ENCODE measurements at places on chromosomes 5 and 9.

GRCh38 chr9:93058355-93059010, at the start of gene SUSD3:
SUSD3 (plus strand) TSS chr9:93058701; CDS start chr9:93058743, 42 bp downstream.
- peak; percentile 58 for DNase-seq

DNA sequence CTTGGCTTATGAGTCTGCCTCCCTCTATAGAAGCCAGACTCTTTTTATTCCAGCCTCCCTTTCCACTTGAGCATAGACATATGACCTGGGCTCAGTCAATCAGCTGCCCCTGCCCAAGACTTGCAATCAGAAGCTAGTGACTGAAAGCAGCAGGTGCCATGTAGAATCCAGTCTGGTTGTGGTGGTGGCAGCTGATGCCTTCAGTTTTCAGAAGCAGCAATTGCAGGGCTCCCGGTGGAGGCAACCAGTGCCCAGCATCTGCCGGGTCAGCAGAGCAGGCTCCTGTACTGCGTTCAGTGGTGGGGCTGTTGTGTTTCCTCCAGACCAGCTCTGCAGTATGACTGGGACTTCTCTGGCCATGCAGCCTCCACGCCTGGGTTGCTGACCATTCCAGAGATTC, 53.9 kb upstream of the PALM2AKAP2 start:
- no peak for DNase-seq

DNA sequence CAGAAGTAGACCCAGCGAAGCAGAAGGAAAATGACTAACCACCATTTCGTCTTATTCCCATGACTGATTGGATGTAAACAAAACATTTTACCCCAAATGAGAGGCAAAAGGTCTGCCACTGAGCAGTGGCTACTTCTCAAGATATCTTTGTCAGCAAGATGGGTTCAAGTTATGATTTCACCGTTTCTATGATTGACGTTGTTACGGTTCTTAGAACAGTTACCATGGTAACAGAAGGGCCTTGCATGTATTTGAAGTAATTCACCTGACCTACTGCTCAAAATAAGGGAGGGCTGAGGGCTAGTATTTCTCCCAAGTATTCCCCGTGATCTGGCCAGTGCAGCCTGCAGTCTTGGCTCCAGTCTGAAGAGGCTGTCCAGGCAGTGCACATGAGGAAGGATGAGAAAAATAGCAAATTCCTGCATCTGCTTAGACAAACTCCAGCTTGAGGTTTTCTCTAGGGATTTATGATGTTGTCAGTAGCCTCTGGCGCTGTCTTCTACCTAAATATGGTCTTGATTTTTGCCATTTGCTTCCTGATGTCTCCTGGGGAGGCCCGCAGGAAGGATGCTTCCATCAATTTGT, 372.7 kb downstream of the TMEM38B start:
- no peak for DNase-seq

DNA sequence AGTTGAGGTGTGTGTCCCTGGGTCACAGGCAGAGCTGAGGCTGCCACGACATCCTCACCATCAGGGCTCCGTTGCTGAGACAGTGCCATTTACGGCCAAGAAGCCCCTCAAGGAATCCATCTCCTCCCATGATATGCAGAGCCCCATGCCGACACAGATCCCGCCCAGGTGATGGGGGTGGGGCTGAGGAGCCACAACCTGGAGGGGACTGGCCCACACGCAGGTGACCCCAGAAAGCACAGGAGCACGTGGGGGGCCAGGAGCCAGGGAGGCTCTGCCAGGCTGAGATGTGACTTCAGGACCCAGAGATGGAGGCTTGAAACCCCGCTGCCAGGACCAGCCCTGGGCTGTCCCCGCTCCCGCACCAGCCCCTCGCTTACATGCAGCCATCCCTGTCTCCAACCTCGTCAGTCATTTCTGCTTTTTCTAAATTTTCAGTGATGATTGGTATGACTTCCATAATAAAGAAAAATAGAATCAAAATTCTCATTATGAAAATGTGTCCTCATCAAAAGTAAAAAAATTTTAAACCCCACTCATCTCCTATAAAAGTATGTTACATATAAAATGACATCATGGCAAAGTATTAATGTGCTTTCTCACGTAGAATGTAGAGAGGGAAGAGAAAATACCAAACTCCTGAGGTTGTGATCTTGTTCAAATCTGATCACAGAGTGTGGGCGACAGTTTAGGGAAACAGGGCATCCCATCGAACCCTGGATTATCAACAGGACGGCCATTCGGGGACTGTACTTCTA, 98.0 kb upstream of the SARDH start:
- no peak for DNase-seq

- no peak for DNase-seq
Measured at GRCh38 chr9:16206518-16206917, 653.7 kb downstream of the CCDC171 start.

GRCh38 chr9:134317790-134318414, 8.4 kb upstream of the RXRA start:
- DNase-seq: no peak

DNA sequence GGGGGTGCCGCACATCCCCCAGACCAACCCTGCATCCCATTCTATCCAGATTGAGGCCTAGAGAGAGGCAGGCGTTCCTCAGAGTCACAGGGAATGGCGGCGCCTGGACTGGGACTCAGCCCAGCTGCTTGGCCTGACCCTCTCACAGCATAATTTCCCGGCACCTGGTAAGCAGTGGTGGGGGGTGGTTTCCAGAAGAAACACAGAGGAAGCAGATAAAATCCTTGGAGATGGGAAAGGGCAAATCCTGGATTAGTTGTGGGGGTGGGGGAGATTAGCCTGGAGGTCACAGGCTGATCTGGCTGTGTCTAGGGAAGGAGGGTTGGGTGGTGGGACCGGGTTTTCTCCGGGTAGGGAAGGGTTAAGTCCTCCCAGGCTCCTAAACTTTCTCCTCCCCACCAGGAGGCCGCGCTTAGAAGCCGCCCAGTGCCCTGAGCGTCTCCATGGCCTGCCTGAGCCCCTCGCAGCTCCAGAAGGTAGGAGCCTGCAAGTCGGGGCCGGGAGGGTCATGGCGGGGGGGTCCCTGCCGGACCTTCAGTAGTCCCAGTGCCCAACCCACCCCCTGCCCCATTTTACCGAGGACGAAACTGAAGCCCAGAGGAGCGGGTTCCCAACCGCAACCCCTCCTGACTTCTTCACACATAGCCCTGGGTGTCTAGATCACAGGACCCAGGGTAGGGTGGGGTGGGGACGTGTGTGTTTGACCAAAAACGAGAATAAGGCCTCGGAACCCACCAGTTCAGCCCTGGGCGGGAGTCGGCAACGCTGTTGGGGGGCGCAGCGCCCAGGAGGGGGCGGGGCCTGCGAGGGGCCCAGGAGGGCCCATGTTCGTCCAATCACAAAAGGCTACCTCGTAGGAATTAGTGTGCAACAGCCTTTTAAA, 1.3 kb downstream of the PHYHD1 start:
- peak; percentile 88 for DNase-seq

- DNase-seq: no peak
Measured at GRCh38 chr5:45260292-45260691, 435.9 kb downstream of the HCN1 start.

DNA sequence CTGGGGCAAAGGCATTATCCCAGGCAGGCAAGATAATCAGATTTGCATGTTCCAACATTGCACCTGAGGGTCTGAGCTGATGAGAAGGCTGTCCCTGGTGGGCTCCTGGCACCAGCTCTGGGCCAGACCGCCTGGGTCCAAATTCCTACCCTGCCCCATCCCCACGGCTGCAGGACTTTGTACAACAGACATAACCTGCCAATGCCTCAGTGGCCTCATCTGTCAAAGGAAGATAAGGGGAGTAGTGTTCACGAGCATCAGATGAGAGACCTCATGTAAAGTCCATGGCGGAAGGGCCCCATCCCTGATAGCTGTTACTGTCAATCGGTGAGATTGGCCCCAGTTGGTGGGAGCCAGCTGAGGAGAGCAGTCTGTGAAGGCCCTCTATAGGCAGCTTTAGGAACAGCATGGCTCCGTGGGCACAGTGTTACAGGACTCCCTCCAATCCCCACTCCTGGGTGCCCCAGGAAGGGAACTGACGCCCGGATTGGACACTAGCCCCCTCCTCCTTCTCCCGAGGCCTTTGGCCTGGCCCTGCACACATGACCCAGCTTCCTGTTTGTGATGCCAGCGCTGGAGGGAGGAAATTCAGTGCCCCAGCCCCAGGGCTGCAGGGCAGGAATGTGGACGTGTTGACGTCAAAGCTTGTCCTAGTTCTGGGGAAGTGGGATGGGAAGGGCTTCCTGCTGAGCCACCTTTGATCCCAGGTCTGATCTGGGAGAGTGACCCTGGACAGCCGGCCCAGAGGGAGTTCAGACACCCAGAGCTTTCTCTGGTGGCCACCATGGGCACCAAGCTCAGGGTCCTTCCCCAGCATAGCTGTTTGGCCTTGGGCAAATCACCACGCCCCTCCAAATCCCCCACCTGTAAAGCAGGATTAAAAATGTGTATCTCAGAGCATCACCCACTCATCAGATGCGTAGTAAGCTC, 56.2 kb downstream of the DUSP1 start:
- DNase-seq: peak; percentile 65

DNA sequence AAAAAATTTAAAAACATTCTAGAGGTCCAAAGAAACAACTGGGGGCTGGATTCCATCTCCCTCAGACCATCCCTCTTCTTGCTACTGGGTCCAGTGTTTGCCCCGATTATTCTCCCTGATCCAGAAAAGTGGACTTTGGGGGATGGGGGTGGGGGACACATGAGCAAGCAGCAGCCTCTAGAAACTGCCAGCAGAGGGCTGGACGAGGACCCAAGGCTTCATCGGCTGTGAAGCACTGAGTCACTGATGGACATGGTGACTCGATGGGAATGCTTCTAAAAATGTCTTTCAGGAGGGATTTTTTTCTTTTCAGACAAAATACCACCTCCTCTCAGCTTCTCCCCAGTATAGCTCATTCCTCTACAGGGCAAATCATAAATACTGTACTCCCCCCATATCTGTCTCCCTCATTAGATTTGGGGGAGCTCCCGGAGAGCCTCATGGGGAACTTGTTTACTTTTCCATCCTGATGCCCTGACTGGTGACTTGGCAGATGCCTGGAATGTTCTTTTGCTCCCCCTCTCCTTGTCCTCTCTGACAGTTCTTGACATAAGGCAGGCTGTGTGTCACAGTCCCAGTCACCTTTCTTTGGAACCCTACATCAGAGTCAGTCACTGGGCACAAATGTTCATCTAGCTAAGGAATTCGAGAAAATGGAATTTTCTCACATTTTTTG, 67.2 kb upstream of the STC2 start:
- no peak for DNase-seq

- no peak for DNase-seq
Measured at GRCh38 chr5:158811350-158811749, 288.4 kb downstream of the EBF1 start.

GRCh38 chr5:110838961-110839360, 100.2 kb downstream of the SLC25A46 start:
- peak; percentile 4 for DNase-seq

DNA sequence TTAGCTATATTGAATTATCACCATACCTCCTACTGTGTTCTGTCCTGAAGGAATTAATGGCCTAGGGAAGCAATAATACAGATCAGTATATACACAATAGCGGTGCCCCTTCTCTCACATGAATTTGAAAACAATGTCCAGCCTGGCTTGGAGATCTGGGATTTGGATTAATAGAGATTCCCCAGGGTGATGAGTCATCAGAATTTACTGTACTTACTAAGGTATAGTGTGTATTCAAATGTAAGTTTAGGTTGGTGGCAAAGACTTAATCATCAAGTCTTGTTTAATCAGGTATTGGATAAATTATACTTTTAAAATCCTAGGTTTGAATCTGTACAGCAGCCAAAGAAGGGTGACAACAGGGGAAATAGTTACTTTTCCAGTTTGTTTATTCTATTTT, 121.5 kb downstream of the FEM1C start:
- DNase-seq: no peak

DNA sequence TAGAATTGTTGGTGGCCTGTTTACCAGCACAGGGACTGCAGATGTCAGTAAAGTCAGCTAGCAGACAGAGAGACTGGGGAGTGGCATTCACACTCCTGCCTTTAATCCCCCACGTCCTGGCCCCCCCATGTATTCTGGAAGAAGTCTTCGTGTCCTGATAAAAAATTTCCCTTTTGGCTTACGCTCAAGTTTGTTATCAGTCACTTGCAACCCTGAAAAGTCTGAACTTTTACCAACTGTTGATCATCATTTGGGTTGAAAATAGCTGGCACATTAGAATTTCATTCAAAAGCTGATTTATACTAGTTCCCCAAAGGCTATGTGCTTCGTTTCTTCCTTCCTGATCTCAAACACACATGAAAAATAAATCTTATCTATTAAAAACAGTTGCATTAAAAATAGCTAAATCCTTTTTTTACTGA, 5.8 kb upstream of the CRHBP start:
- DNase-seq: no peak

DNA sequence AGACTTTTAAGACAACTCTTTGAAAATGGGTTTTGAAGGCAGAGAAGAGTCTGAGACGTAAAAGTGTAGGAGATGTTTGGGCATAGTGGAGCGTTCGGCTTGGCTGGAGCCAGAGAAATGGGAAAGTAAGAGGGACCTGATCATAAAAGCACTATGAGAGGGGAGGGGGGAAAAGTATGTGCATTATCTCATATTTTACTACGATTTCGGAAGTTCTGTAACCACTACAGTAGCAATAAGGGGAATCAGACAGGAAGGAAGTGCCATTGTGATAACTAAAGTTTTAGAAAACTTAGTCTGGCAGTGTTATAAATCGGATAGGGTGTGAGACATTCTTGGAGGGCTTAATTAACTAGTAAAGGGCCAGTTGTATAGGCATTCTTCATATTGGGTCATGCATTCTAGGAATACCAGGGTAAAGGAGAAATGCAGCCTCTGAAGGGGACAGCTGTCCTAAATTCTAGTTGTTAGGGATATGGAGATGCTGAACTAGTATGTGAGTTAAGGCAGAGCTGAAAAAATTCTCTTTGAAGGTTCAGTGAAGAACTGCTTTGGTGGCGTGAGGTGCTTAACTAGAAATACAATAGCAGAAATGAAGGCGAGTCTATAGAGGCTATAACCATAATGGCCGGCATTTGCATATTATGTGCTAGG, 83.8 kb upstream of the FREM1 start:
- DNase-seq: no peak

GRCh38 chr5:82332064-82332855, 54.1 kb upstream of the RPS23 start:
- DNase-seq: no peak

DNA sequence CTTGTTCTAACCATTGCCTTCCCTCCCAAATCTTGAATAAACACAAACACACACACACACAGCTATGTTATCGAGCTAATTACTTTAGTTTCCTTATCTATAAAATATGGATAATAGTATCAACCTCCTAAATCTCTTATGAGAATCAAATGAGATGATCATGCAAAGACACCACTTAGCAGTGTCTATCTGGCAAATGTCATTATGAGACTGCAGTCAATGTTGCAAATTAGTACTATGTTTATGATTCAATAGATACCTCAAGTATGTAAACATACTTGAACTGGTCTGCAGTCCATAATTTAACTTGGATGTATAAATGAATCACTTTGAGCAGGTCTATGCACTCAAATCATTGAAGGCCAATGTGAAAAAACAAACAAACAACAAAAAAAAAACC, 22.2 kb upstream of the ERAP2 start:
- no peak for DNase-seq
